ENCODE measurements at places on chromosomes 7 and 10. TPM values are rescaled to one million over a fixed set of nuclear protein-coding genes. Genes with fewer than 3 reads are reported as not detected.

Gene RGR
- not detected for total RNA-seq

Gene ATP5F1C
- 516 TPM for total RNA-seq

Gene H2BK1
- not detected for total RNA-seq

Gene CPXM2
- total RNA-seq = 12.5 TPM

Gene ITGA8
- 4.5 TPM for total RNA-seq

Gene PITX3
- not detected for total RNA-seq

Gene ADARB2
- 0.27 TPM for total RNA-seq

Gene DMTF1
- total RNA-seq = 25.4 TPM

Gene LDB3
- total RNA-seq = 779 TPM

Gene PPP1R9A
- 22.5 TPM for total RNA-seq

Gene LRRD1
- total RNA-seq = not detected

Gene FANK1
- total RNA-seq = 0.81 TPM

Gene NXPH1
- total RNA-seq = not detected

Gene ACHE
- 30.9 TPM for total RNA-seq

Gene SMARCD3
- 107 TPM for total RNA-seq

Gene XRCC2
- 0.31 TPM for total RNA-seq

Gene LAMB4
- 0.16 TPM for total RNA-seq

Gene TAS2R41
- total RNA-seq = 0.26 TPM

Gene PNLIPRP2
- total RNA-seq = not detected

Gene FBXO24
- total RNA-seq = 0.31 TPM

Gene CYP3A4
- total RNA-seq = 0.34 TPM

Gene ABCC2
- 0.94 TPM for total RNA-seq

Gene MUC12
- 0.35 TPM for total RNA-seq

Gene GALNT17
- 0.35 TPM for total RNA-seq

Gene SEC61G
- total RNA-seq = 142 TPM

Gene CNPY1
- total RNA-seq = not detected

Gene TMEM72
- total RNA-seq = 0.27 TPM

Gene DNA2
- total RNA-seq = 3.3 TPM

Gene FAM25C
- not detected for total RNA-seq

Gene MYL10
- total RNA-seq = not detected

Gene CFAP46
- 1.7 TPM for total RNA-seq

Gene GPER1
- total RNA-seq = 7.6 TPM

Gene NME8
- not detected for total RNA-seq

Gene PGAM2
- 799 TPM for total RNA-seq

Gene HOXA9
- not detected for total RNA-seq

Gene WDR37
- 23.2 TPM for total RNA-seq

Gene SH2D4B
- not detected for total RNA-seq

Gene PYROXD2
- 6.1 TPM for total RNA-seq

Gene LMOD2
- 220 TPM for total RNA-seq

Gene ZNF479
- total RNA-seq = not detected

Measured in left cardiac atrium (tissue), 4 donors.